Activated B cell treated with CpG ODN at 0.5 μM for 24 hours (primary cell): ENCODE measurements at places on chromosomes 7 and 10. TPM values are rescaled to one million over a fixed set of nuclear protein-coding genes. Genes with fewer than 3 reads are reported as not detected.
A peak's percentile ranks its signal among the peaks of the same experiment; 100 is the strongest.

GRCh38 chr7:128919881-128920799, 9.6 kb upstream of the KCP start:
- no peak for DNase-seq

DNA sequence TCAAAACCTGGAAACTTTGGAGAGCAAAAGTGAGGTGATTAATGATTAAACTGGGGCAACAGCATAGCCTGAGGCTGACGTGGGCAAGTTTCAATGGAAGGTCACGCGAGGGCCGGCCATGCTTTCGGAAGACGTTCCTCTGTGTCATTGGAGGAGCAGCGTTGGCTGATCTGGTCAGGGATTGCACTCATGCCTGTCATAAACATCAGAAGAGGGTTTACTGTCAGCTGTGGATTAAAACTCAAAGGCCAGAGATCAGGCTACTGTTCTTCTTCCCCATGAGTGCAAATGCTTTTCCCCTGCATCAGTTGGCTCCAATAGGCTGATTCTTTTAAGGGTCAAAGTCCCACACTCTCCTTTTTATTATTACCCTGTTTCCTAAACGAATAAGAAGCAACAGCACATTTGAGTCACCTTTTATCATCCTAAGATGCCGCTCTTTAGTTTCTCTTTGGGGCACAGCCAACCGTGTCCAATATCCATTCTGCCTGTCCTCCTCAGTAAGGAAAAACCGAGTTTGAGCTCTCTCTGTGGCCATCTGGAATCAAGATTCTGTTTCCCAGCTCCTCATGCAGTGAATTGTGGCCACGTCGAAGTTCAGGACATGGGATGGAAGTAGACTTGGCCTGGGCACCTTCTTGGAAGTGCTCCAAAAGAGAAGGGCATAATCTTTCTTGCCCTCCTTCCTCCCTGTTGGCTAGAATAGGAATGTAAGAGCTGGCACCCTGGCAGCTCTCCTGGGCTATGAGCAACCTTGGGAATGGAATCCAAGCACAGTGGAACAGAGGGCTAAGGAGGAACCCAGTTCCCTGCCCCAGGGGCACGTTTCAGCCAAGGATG, 62.5 kb upstream of the INSIG1 start:
- no peak for DNase-seq

DNA sequence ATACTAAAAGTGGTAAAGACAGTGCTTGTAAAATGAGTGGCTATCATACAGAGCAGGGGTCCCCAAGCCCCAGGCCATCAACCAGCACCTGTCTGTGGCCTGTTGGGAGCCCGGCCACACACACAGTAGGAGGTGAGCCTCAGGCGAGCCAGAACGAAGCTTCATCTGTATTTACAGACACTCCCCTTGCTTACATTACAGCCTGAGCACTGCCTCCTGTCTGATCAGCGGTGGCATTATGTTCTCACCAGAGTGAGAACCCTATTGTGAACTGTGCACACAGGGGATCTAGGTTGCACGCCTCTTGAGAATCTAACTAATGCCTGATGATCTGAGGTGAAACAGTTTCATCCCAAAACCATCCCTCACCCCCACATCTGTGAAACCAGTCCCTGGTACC, 58.7 kb downstream of the ITGA8 start:
- no peak for DNase-seq

GRCh38 chr10:13877154-13877909, 290.6 kb downstream of the PRPF18 start:
- no peak for DNase-seq

GRCh38 chr10:24396396-24396795, 187.5 kb downstream of the KIAA1217 start:
- DNase-seq, result no peak

GRCh38 chr10:241966-242643, 106.8 kb downstream of the ZMYND11 start:
- DNase-seq, result no peak

GRCh38 chr7:138981332-138982203, at the start of gene KIAA1549:
TSS of gene KIAA1549 (minus strand) at chr7:138981389. CDS start at chr7:138981269, 120 bp downstream.
- peak; percentile 61 for DNase-seq

DNA sequence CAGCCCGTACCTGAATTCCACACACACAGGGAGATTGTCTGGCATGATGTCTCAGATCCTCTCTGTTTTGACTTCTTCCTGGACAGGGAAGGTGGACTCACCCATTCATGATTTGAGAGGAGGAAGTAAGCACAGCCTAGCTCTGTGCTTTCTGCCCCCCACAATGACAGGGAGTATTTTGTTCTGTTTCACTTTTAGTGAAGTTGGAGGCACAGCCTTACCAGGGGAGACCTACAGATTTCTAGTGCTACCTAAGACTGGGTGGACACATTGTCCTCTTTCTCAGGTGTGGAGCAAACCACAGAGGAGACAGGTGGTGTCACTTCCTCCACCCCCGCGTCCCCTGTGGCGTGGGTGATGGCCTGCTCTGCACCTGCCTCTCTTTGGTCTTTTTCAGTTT, 408.6 kb upstream of the PFKP start:
- DNase-seq, result no peak

DNA sequence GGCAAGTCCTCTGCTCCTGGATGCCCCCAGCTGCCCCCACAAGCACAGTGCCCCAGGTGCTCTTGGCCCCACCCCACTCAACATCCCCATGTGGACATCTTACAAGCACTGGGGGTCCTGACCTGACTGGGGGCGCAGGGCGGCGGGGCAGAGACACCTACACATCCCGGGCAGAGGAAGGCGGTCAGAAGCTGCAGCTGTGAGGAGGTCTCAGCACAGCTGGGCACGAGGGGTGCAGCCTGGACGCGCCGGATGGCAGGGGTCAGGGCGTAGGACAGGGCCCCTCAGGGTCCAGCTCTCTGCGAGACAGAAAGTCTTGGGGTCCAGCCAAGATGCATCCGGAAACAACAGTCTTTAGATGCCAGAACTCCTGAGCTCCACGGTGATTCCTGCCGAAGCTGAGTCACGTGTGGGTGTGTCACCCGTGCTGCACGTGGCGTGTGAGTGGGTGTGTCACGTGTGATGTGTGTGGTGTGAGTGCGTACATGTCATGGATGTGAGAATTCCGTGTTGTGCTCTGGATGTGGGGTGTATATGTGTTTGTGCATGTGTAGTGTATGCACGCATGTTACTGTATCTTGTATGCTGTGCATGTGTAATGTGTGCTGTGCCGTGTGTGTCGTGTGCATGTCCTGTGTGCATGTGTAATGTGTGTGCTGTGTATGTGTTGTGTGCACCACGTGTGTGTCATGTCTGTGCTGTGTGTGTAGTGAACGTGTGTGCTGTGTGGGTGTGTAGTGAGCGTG, 5.1 kb downstream of the VENTX start:
- no peak for DNase-seq

DNA sequence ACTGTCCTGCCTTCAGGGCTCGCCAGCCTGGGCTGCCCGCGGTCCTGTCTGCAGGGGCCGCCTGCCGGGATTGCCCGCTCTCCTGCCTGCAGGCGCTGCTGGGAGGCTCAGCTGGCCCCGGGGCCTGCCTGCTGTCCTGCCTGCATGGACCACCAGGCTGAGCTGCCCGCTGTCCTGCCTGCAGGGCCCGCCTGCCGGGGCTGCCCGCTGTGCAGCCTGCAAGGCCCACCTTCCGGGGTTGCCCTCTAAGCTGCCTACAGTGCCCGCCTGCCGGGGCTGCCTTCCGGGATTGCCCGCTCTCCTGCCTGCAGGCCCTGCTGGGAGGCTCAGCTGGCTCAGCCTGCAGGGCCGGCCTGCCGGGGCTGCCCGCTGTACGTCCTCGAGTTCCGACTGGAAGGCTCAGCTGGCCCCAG, 164.4 kb downstream of the GLRX3 start:
- DNase-seq, result no peak

- DNase-seq, result no peak
These were observed 193.8 kb downstream of the CYP26A1 start for GRCh38 chr10:93267521-93267920.

DNA sequence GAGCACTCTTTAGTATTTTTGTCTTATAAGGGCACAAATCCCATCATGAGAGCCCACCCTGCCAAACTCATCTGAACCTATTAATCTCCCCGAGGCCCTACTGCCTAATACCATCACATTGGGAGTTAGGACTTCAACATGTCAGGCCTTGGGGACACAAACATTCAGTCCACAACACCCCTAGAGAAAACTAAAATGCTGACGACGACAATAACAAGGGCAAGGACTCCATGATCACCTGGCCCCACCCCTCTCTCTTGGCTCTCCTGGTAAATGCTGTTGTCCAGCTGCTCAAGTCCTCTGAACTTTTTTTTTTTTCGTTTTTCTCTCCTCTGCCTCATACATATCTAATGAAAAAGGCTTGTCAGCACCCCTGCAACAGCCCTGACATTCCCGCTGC, 118.8 kb upstream of the MKI67 start:
- DNase-seq, result no peak

GRCh38 chr10:79342811-79343561, 4.3 kb upstream of the PPIF start:
- DNase-seq, result no peak

- no peak for DNase-seq
These were observed 185.9 kb upstream of the ASAH2 start for GRCh38 chr10:50437248-50437647.

DNA sequence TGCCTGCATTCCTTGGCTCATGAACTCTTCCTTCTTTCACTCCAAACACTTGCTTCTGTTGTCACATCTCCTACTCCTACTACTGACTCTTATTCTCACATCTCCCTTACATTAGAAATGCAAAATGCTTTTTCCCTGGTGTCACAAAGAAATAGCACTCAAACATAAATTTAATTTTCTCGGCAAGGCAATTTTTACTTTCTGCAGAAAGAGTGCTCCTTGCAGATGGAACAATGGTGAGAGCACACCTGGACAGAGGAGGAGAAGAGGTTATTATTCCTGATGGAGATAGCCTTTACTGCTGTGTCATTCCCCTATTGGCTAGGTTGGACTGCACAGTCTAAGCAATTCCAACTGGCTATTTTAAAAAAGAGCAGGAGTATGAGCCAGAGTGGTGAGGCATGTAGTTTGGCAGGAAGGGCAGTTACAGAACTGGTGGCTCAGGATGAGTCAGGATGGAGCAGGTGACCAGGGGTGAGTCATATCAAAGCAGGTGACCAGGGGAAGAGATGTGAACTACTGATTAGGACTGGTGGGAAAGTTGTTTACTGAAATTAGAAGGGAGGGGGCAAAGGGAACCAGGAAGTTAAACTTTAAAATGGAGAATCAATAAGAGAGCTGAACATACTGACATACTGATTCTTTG, 52.9 kb downstream of the CYP2C9 start:
- no peak for DNase-seq

DNA sequence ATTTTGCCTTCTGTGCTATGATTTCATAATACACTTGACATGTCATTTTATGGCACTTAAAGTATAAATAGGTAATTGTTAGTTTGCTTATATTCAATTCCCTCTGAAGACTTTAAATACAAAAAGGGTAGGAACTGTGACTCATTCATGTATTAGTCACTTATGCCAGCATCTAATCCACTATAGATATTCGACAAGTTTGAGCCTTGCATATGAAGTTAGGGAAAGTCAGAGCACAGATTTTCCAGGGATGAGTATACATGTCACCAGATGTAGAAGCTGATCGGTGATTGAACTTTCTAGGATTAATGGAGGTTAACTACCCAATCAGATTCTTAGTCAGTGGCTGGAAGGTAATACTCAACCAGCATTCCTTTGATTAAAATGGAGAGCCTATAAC, 1321.5 kb downstream of the XPNPEP1 start:
- DNase-seq, result no peak

- DNase-seq, result no peak
These were observed 23.9 kb upstream of the LEP start for GRCh38 chr7:128217030-128217805.

- DNase-seq, result no peak
These were observed 6.2 kb upstream of the IFIT2 start for GRCh38 chr10:89295597-89295996.

DNA sequence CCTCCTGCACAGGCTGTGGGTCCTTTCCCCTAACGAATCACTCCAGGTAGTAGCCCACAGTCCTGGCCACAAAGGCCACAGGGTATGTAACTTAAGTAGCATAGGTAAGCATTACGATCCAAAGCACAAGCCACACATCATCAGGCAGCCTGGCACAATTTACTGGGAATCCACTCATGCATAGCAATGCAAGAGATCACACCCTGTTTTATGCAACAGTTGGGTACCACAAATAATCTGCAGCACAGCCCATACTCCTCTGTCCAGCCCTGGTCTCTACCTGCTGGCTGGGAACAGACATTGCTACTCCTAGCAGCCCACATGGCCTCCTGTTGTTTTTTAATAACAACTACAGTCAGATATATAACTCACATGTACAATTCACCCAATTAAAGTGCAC, 34.3 kb downstream of the SRPK2 start:
- DNase-seq, result no peak

DNA sequence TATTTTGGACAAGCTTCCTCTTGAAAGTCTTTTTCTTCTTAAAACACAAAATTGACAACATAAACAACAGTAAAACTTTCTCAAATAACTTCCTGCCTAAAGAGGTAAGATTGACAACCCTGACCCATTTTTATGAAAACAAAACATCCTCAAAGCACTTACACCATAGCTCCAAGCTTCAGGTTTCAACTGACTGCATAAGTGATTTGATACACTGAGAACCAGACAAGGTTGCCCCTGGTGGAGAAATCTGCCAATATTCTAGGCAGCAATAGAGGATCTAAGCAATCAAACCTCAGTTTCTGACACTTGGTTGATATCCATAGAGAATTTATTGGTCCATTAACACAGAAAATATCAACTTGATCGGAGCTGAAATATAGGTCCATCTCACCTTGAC, 147.8 kb downstream of the ELAPOR2 start:
- no peak for DNase-seq

DNA sequence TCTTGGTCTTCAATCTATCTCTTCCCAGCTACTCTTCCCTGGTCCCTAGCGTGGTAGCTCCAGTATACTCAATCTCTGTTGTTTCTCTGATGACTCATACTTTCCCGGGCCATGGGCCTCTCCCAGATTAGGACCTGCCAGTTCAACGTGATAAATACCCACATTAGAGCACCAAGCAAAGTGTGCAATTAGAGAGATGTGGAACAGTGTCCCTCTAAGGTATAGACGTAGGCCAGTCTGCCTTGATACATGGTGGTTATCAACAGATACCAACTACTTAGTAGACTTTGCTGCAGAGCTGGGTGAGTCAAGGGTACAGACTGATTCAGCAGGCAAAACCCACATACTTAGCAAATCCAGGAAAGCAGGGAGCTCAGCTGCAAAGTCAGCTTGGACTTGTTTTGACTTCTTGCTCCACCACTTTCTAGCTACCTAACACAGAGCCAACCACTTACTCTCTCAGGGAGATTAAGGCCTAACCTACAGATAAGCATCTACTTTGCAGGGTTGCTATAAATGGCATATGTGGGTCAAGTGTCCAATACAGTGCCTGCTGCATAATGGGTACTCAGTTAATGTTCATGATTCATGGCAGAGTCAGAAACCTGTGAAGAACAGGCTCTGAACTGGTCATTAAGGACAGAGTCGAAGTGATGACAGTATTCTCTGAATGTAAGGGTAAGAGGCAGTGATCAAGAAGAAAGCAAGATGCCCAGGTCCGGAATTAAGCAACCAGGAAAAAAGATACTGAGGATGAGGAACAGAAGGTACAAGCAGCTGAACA, 176.1 kb downstream of the CHN2 start:
- no peak for DNase-seq

Gene CCL24
- 0.81 and 1.2 TPM in 2 replicates for total RNA-seq

Gene ASB10
- not detected in 2 replicates for total RNA-seq

Gene ELN
- not detected in 2 replicates for total RNA-seq

Gene CPA1
- total RNA-seq, result not detected in 2 replicates

Gene STEAP4
- total RNA-seq, result 0.09 and 0.17 TPM in 2 replicates

Gene ELFN1
- not detected in 2 replicates for total RNA-seq

Gene SPDYE2
- total RNA-seq, result 0.29 TPM in 1 of 2 replicates, not detected in the other

Gene PTPN12
- total RNA-seq, result 31.2 and 39.2 TPM in 2 replicates

Gene SLC26A3
- total RNA-seq, result not detected in 2 replicates

Gene GPR15LG
- not detected in 2 replicates for total RNA-seq

Gene SKIDA1
- total RNA-seq, result 0.60 TPM in 1 of 2 replicates, not detected in the other

Gene CNPY1
- not detected in 2 replicates for total RNA-seq

Gene TMEM273
- 6.7 and 8.5 TPM in 2 replicates for total RNA-seq

Gene LRIT2
- total RNA-seq, result not detected in 2 replicates
